ENCODE measurements at places on chromosomes 6 and 20. TPM values are rescaled to one million over a fixed set of nuclear protein-coding genes. Genes with fewer than 3 reads are reported as not detected.

- no peak for DNase-seq
Measured at GRCh38 chr20:3820901-3821727, 767 bp downstream of the AP5S1 start.

DNA sequence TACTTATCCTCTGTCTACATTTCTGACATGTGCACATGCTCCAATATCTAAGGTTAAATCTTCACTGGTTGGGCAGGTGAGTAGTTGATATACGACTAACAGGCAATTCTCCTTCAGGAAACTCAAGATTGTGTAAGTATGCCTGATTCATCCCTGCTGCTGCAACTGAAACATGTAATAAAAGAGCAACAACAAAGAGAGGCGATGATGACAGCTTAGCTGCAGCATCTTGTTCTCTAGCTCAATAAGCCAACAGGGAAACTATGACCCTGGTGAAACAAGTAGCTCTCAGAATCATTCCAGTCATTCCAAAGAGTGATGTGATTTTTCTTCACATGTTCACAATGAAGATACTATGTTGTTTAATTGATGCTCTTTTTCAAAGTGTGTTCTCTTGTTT is 74.4 kb downstream of the ELOVL4 start:
- no peak for DNase-seq

GRCh38 chr6:126945812-126946360 is 172.6 kb upstream of the RSPO3 start:
- no peak for DNase-seq

GRCh38 chr6:55892749-55893357 is 17.5 kb upstream of the BMP5 start:
- DNase-seq, result no peak

DNA sequence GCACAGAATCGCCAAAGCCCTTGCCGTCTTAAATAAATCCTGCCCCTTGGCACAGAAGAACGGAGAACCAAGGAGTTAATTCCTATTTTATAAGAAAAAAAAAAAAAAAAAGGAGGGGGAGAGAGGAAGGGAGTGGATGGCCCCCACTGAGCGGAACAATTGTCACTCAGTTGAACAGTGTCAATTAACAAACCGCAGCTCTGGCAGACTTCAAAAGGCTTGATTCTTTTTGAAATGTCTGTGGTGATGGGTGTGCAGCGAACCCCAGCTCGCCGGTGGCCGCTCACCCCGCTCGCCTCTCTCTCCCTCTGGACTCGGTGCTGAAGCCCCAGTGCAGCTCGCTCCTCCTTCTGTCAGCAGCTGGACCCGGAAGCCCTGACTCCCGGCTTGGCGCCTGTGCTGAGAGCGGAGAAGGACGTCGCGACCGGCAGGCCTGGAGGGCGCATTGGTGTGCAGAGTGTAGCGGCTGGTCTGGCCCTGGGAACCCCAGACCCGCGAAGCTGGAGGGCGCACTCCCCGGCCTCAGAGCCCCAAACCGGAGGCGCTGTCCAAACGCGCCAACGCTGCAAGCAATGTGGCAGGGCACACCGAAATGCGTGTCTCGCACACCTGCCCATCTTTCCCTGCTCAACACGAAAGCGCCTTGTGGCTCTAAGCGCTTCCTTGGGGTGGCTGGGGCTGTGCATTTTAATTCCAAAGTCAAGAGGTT is 3.4 kb downstream of the LINC00237 start:
- DNase-seq, result no peak

GRCh38 chr6:110378552-110378951 is 20.4 kb upstream of the METTL24 start:
- DNase-seq, result no peak

Gene SLC12A5
- not detected for total RNA-seq

Gene ADGRF1
- not detected for total RNA-seq

Gene PGC
- not detected for total RNA-seq
